ENCODE measurements at places on chromosomes 3 and 15.

DNA sequence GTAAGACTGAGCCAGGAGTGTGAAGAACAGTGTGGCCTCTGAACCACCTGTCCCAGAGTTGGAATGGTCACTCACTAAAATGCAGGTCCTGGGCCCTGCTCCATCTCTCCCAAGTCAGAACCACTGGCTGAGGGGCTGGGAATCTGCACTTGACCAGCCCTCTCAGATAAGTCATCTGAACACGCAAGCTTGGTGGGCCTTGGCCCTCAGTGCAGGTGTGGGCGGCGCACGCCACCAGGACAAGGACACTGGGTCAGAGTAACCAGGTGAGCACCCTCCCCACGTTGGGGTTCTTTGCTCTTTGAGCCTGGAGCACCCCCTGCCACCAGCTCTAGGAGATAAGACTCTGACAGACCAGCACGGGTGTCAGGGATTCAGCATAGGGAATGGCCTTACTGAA, 42.7 kb downstream of the KIF9 start:
- DNase-seq = no peak

- DNase-seq = no peak
Observed at GRCh38 chr15:50051811-50052419, 67.1 kb downstream of the ATP8B4 start.

DNA sequence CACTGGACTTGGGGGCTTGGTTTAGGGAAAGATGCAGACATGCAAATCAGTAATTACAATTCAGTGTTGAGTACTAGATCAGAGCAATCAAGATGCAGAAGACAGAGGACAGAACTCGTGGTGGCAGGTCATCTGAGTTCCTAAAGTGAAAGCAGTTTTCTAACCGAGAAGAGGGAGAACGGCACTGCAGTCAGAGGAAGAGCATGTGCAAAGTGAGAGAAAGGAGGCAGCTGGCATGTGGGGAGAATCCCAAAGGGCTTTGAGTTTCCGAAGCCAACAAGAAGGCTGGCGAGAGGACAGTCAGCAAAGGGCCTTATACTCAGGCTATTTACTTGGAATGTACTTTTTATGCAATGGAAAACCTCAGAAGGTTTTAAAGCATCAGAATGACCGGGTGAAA, 87.0 kb downstream of the ANP32A start:
- no peak for DNase-seq

DNA sequence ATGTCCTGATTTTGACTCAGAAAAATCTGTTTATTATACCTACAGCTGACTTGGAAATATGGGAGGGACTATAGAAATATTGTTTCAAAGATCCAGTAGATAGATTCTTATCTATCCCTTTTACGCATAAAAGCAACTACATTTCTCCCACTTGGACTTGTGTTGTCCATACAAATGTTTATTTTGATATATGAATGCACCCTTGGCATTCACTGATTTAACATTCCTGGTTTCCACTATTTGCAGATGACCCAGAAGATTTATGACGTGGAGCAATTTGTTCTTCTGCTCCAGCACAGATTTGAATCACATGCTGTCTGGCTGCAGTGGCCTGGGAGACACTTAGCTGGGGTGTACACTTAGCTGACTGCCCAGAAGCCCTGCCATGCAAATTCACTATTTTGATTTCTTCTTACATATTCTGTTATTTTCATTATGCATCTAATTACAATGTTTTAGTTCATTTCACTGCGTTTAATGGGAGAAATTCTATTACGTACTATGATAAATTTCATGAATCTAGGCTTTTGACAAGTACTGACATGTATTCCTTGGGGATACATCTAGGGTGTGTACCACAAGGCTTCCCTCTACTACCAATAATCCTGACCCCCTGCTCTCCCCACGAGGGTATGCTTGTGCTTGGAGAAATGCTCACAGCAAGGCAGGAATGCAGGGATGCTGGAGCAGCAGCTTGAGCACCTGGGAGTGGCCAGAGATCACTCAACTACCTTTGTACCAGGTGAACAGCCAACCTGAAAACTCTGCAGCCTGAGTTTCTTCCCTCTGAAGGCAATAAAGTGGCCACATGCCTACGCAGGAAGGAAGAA, 223.6 kb upstream of the TBL1XR1 start:
- no peak for DNase-seq

GRCh38 chr15:70466895-70467529, 296.3 kb downstream of the UACA start:
- DNase-seq = no peak

DNA sequence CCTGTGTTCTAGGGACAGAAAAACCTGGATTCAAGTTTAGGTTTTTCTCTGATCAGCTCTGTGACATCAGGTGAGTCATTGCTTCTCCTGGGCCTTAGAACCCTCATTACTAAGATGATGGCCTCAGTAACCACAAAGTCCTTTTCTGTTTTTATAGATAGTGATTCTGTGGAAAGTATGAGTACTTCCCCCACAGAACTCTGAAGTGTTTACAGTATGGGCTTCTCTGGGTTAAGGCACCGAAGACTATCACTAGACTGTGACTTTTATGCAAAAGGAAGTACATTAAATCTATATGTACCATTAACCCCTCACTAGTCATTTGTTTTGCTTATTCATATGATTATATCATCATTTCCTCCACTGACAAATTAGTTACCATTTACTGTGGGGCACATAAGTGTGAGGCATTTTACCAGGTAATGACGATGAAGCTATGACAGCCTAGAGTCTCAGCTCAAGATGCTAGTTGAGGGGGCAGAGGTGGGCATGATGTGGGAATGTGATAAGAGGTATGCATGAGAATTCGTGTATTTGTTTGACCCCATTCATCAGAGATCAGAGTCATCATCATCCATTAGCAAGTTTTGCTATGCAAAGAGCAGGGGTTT, 15.0 kb upstream of the RORA start:
- no peak for DNase-seq

DNA sequence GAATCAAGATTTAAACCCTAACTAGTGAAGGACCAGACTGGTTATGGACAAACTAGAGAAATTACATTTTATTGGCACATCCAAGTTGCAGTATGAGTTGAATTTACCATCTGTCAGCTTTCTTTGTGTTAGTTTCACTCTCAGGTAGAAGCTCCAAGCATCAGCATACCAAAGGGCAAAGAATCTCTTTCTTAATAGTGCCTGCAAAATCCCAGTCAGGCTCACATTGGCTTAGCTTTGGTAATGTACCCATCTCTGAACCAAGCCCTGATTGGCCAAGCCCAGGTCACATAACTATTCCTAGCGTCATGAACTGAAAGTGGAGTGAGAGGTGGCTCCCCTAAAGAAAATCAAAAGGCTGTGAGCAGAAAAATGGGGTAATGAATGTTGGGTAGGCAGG, 66.9 kb downstream of the CCNL1 start:
- DNase-seq = no peak

DNA sequence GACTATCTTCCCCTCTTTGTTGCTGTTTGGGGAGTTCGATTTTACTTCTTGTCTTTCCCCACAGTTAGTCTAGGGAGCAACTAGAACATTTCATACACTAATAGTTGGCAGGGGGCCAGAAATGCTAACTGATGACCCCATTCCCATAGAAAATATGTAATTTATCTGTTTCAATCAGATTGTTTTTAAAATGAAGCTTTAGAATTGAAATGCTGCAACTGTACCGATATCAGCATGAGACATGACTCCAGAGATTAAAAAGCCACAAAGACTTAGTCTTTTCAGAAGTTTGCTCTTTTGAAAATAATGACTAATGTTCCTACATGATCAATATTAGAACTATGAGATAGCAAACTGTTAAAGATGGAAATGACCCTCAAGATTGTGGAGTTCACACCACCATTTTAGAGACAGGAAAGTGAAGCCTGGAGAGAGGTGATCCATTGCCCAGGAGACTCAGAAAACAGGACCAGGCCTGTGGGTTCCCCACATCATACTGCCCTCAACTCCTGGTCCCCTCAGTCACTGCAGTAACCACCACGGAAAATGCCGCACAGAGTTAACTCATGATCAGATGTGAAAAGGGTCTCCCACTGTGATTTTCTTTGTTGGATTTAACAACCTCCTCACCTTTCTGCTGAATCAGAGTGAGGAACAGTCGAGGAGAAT, 130.3 kb downstream of the CHDH start:
- DNase-seq = no peak

DNA sequence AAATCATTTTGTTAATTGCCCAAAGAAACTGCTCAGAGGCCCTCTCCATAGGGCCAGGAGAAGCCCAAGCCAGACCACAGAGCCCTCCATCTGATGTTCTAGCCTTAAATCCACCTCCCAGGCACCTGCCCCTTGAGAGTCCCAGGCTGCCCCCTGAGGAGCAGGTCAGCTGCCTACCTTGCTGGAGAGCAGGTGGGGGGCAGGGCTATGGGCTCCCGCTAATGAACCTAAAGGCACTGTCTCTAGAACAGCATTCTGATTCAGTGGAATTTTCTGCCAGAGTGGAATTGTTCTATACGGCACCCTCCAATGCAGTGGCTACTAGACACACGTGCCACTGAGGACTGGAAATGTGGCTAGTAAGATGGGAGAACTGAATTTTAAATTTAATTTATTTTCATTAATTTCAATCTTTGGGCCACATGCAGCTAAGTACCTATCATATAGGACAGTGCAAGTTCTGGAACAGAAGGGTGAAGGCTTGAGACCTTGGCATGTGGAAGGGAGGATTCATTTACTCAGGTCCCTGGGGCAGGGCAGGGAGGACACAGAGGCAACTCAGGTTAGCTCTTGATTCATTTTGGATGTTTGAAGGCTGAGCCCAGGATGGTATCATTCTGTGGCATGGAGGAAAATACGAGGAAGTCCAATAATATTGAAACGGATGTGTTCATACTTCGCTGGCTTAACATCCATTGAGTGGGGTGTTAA, 11.4 kb downstream of the AMOTL2 start:
- no peak for DNase-seq

- DNase-seq = no peak
Observed at GRCh38 chr15:52480990-52481389, 47.7 kb downstream of the MYO5A start.

DNA sequence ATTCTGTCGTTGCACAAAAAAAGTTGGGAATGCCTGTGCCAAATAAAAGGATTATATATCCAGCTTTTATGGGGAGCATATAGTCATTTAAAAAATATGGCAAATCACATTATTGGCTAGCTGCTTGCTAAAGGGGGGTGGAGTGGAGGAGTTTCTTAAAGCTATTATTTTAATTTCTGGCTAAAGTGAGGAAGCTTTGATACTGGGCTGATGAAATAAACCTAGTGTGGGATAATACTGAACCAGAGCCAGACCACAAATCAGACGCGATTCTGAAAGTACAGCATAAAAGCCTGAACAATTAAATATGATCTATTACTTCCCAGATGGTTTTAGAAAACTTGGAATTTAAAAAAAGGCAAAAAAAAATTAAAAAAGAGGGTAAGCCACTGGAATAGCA, 14.4 kb downstream of the POLR2M start:
- no peak for DNase-seq

- DNase-seq = no peak
Observed at GRCh38 chr15:48856942-48857341, 21.0 kb upstream of the EID1 start.

- no peak for DNase-seq
Observed at GRCh38 chr3:48536785-48537184, 19.8 kb downstream of the PFKFB4 start.

GRCh38 chr3:64016941-64017620, 6.2 kb downstream of the PSMD6 start:
- DNase-seq = no peak

GRCh38 chr3:115186351-115187148, 39.5 kb upstream of the ZBTB20 start:
- DNase-seq = no peak

GRCh38 chr3:13718436-13718835, 161.4 kb downstream of the WNT7A start:
- DNase-seq = no peak

GRCh38 chr3:94481226-94481898, 418.5 kb downstream of the NSUN3 start:
- no peak for DNase-seq

GRCh38 chr15:72706266-72706665, 20.3 kb downstream of the BBS4 start:
- DNase-seq = no peak

DNA sequence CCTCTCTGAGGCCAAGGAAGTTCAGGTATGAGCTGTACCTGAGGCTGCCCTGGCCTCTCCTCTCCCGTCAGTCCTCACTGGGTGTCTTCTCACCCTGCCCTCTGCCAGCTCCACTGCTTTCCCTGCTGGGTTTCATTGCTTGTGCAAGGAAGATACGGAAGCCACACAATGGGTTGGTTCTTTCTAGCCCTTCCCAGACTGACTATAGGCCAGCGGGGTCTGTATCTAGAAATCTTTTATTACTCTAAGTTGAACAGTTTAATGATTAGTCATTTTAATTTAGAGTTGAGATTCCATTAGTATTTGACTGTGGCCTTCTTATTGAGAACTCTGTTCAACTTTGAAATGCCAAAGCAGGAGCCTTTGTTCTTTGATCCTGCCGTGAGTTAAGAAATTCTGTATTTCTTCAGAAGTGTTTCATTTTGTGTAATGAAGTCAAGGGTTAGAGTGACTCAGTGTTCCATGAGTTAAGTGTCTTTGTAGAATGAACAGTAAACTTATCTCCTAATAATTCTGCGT, 16.2 kb downstream of the C3orf62 start:
- DNase-seq = no peak

- DNase-seq = no peak
Observed at GRCh38 chr3:173789530-173790162, 392.1 kb downstream of the NLGN1 start.

DNA sequence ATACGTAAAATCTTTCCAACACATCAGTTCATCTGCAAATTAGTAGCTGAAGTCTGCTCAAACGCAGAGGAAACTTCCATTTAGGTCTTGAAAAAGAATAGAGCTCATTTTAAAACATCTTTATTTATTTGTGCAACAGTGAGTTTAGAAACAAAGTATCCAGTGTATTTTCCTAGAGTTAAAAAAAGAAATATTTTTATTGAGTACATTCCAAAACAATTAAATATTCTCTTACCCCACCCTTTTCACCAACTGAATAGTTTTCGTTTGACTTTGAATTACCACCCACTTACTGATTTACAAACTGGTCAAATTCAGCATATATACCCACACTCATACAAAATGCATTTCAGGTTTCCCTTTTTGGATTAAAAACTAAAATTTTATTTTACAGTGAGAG, 104.7 kb downstream of the ZBTB20 start:
- DNase-seq = no peak

DNA sequence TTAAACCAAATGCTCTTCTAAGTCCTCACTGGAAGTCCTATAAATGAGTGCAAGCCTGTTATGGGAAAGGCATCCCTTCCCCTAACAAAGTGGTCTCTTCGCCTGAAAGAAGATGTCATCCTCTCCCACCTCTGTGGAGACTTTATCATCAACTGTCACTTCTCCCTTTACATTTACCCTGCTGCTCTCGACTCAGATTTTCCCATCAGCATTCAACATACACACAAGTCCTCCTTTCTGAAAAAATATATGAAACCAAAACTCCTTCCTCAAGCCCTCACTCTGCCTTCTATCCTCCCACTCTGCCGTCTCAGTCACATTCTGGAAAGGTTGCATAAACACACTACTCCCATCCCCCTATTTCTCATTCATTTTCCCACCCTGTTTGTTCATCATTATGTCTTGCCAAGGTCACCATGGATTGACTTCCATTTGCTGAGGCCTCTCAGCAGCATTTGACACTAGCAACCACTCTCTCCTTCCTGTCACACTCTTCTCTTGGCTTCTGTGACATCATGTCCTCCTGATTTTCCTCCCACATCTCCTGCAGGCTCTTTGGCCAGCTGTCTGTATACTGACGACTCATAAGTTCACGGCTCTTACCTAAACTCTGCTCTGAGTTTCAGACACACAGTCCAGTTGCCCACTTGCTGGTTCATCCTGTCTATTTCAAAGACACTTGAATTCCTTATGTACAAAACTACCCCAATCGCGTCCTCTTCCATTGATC, 70.3 kb upstream of the SMAD3 start:
- DNase-seq = no peak

Measured in effector CD4-positive, alpha-beta T cell (primary cell).